ENCODE measurements at places on chromosomes 11 and 22.

GRCh38 chr11:44127130-44127529 lies 31.7 kb downstream of the EXT2 start:
- no peak for DNase-seq

DNA sequence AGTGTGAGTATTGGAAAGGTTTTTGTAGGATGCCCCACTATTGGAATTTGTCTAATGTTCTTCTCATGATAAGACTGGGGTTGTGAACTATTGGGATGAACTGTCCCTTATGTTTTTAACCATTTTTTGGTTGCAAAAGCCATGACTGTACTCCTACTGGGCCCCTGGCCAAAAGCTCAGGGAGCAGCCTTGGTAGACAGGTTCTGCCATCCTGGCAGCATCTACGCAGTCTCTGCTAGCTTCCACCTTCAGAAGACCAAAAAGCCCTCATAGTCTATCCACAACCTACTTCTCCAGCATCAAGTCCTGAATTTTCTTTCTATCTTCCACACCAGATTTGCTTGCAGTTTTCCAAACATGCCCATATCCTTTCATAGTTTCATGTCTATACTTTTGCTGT lies 211.8 kb downstream of the TENM4 start:
- DNase-seq: no peak

GRCh38 chr11:126764231-126764630 lies 236.3 kb downstream of the KIRREL3 start:
- DNase-seq: no peak

DNA sequence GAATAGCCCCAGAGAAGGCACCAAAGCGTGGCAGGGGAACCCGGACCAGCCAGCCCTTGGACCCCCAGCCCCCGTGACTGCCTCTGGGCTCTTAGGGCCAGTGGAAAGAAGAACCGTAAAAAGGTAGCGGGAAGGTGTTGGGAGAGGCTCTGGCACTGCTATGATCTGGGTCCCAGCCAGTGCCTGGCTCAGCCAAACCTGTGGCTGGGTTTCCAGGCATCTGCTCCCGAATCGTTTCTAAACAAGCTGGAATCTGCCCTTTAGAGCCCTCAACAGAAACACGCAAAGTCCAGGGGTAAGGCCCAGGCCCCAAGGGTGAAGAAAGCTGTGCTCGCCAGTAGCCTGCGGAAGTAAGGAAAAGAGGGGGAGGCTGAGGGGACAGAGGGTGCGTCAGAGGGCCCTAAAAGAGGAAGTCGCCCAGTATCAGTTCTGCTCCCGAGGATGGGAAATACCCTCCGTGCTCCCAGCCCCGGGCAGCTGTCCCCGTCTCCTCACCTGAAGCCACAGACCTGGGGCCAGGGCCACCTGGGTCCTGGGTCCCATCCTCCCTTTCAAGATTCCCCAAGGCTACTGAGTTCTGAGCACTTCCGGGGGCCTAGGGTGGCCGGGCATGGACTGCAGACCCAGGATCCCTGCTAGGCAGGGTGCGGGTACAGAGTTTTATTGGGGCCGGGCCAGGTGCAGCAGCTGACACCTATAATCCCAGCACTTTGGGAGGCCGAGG lies 24.7 kb downstream of the IL10RA start:
- peak; percentile 44 for DNase-seq

DNA sequence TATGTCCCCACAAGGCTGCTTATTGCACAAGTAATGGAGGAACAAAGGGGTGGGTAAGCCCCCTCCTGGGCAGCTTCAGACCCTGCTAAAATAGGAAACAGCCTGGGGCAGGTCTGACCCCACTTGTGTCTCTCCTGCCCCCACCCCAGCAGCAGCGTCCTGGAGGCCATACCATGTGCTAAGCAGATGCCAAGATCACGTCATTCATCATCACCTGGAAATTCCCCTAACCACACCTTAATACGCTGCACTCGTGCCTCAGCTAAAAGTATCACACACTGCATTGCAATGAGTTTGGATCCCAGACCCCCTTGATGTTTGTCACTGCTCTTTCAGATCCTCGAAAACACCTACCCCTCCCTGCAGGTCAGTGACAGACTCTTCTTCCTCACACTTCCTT lies 27.8 kb upstream of the GGTLC2 start:
- no peak for DNase-seq

GRCh38 chr22:39434721-39435120 lies 22.1 kb upstream of the MGAT3 start:
- DNase-seq: peak; percentile 64

GRCh38 chr11:100484948-100485347 lies 202.1 kb upstream of the ARHGAP42 start:
- DNase-seq: no peak

DNA sequence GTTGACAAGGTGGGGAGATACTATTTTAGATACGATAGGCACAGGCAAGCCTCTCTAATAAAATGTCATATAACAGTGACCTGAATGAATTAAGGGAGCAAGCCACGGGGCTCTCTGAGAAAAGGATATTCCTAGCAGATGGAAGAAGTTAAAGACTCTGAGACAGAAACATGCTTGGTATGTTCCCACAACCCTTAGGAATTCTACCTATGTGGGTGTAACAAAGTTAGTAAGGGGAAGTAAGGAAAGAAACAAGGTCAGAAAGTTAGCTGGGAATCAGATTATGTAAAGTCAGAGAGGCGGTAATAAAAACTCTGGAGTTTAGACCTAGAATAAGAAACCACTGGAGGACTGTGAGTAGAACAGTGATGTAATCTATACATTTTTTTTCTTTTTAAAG lies 59.7 kb upstream of the GDPD4 start:
- DNase-seq: no peak

- DNase-seq: no peak
These were observed 404.5 kb downstream of the ETS1 start for GRCh38 chr11:128182844-128183243.
